ENCODE measurements at places on chromosomes 7 and 10. TPM values are rescaled to one million over a fixed set of nuclear protein-coding genes. Genes with fewer than 3 reads are reported as not detected.
A peak's percentile ranks its signal among the peaks of the same experiment; 100 is the strongest.

The SMIM30 gene
- 65.4 TPM for total RNA-seq

DNA sequence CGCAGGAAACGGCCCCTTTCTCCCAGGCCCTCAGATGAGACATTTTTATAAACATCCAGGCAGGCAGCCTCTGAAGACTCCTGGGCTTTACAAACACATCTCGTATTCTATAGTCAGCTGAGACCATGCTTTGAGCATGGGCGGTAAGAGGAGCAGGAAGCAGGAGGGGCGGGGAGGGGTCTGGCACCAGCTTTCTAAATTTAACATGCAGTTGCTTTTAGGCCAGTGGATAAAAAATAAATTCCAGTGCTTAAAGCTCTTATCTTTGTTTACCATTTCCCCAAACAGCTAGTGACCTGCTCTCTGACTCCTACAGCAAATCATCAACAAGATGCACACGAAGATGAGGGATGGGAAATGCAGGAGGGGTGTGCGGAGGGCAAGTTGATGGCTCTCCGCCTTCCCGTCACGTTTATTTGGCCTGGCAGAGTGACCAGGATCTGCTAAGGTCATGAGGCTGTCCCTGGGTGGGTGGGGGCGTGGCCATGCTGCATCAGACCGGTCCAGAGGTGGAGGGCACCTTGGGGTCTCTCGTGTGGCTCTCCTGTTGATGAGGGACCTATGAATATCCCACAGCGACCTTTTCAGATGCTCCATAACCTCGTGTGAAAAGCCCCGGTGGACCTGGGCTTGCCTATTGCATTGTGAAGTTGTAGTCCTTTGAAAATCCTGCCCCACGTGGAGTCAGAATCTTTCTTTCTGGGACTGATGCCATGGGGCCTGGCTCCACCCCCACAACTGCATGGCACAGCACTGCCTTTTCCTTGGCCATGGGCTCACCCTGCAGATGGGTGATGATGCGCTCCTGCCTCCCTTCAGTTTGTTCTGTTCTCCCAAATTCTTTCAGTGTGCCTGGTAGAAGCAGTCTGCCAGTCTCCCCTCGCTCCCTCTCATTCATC is 67.5 kb downstream of the PARP12 start:
- DNase-seq: no peak

The SFTPA2 gene
- total RNA-seq: not detected

DNA sequence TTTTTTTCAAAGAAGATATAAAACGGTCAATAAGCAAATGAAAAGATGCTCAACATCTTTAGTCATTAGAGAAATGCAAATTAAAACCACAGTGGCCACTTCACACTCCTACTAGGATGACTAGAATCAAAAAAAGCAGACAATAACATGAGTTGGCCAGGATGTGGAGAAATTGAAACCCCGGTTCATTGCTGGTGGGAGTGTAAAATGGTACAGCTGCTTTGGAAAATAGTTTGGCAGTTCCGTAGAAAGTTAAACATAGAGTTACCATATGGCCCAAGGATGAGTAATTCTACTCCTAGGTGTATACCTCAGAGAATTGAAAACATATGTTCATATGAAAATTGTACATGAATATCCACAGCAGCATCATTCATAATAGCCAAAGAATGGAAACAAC is 573.3 kb downstream of the GALNT17 start:
- no peak for DNase-seq

DNA sequence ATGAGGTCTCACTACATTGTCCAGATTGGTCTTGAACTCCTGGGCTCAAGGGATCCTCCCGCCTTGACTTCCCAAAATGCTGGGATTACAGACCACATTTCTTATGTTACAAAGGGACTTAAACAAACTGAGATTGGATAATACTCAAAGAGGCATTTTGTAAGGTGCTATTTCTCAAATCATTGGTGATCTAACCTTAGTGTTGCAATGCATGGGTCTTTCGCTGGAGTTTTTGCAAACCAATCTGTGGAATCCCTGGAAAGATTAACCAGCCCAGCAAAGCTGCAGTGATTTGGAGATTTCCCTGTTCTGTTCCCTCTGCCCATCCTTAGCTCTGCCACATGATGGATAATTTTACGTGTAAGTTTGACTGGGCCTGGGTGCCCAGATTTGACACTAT is 20.4 kb upstream of the ECHDC3 start:
- no peak for DNase-seq

The CDHR3 gene
- total RNA-seq: 1.8 TPM

The ASZ1 gene
- not detected for total RNA-seq

GRCh38 chr7:5425507-5426225 is 2.0 kb upstream of the TNRC18 start:
- peak; percentile 95 for DNase-seq

DNA sequence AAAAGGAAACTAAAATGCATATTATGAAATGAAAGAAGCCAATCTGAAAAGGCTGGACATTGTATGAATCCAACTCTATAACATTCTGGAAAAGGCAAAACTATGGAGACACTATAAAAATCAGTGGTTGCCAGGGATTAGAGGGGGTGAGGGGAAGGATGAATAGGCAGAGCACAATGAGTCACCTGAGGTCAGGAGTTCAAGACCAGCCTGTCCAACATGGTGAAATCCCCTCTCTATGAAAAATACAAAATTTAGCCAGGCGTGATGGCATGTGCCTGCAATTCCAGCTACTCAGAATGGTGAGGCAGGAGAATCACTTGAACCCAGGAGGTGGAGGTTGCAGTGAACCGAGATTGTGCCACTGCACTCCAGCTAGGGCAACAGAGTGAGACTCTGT is 324.8 kb upstream of the PHYHIPL start:
- DNase-seq: no peak

The RET gene
- not detected for total RNA-seq

DNA sequence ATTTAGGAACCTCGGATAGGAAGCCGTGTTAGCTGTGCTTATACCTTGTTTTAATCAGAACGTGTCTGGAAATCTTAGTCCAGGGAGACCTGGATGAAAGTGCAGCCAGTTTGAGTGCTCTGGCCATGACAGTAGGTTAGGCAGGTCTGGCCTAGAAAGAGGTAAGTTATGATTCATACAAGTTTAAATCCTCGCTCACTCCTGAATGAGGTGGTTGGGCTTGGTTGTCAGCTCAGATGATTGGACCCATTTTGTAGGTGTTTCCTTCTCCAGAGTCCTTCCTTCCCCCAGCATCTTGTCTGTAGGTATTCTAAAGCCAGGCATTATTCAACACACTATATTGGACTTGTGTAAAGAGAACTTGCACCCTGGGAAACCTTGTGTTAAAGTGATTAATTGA is 561.9 kb upstream of the GALNT17 start:
- DNase-seq: no peak

DNA sequence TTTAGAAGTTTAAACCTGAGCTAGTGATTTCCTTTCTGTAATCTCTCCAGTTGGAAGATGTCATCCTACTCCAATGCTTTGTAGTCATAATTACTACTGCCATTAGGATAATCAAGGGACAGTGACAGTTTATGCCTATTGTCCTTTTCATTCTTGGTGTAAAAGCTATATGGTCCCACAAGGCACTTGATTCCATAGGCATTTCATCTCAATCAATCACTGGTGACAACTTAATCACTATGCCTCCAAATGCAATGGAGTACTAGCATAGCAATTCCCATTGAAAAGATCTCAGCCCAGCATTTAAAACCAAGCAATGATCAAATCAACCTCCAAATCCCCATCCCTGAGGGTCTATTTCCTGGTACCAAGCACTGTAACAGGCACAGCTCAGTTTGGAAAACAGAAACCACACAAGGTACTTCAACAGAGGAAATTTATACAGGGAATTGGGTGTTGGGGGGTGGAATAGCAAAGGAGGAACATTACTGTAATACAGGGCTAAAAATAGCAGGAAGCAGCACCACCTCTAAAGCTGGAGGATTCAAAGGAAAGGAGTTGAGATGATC is 51.0 kb downstream of the FHIP2A start:
- no peak for DNase-seq

The OR2A12 gene
- not detected for total RNA-seq

GRCh38 chr7:100389437-100390088 is 16.3 kb downstream of the PILRA start:
- DNase-seq: no peak

GRCh38 chr7:20183086-20183485 is 34.1 kb downstream of the MACC1 start:
- DNase-seq: no peak

The CYP2E1 gene
- not detected for total RNA-seq

DNA sequence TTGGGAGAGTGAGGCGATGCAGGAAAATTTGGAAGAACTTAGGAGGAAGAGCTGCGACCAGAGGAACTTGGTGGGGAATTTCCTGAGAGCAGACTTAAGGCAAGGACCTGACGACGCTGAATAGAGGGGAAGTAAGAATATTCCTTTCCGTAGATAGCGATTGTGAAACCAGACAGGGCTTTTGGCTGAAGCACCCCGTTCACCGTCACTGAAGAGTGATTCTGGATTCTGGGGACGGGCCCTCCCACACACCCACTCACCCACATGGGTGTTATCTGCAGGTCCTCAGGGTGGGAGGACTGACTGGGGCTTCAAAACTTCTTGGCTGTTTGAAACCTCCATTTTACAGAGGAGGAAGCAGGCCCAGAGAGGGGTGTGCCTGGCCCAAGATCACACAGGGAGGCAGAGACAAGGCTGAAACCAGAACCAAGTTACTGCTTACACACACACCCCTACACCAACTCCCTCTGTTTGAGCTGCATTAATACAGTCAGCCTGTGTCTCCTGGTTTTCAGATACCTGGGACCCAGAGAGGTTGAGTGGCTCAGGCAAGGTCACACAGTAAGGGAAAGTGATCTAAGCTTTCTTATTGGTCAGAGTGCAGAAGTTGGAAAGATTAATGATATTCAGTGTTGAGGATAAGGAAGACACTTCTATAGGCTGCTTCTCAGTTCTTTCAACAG is 37.2 kb upstream of the CDH23 start:
- no peak for DNase-seq

DNA sequence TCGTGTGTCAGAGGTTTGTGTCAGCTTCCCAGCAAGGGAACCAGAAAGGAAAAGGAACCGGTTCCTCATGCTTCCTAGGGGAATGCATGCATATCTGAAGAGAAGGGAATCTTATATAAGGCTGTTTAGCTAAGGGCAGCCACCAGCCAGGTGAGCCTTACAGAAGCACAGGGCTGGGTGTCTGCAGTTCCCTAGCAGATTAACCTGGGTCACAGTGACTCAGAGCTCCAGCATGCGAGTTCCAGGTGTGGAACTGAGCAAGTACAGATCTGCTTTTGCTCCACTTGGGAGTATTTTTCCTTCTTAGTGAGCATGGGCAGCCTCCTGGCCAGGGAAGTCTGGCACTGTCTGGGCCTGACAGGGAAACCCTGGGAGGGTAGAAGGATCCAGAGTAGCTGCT is 957 bp upstream of the ANKRD2 start:
- peak; percentile 66 for DNase-seq

DNA sequence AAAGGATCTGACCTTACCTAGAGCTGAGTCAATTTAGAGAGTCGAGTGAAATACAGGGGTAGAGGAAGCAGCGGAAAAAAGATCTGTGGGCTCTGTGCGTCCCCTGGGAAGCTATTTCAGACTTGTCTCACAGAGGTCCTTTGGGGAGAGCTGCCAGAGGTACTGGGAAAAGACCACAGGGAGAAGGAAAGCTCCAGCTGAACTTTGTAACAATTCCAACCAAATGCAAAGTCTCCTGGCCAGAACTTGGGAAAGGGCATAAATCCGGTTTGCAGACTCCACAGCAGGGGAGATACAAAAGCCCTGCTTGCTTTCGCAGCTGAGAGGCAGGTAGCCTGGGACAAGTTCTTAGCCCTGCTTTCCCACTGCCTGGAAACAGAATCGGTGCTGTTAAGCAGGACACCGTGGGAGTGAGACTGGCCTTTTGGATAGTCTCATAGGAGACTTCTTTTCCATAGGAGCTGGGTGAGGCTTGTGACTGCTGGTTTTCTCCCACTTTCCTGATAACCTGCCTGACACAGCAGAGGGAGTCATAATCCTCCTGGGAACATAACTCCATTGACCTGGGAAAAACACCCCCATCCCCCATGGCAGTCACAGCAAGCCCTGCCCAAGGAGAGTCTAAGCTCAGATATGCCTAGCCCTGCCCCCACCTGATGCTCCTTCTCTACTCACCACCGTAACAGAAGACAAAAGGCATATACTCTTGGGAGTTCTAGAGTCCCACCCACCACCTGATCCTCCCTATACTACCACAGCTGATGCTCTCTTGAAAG is 926.2 kb downstream of the KCNMA1 start:
- DNase-seq: no peak

DNA sequence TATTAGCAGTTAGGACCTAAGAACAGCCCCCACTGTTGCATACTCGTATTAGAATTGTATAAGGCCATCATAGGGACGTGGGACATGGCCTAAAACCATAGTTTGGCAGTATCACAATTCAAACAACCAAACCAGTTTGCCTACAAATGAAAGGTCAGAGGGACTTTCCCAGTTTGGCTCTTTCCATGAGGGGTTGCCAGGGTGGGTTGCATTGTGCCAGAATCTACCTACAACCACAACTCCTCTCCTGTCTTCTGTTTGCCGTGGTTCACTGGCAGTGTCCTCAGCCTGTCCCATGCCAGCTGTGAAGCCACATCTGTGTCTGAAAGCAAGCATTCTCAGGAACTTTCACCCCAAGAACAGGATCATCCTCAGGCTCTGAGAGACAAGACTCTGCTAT is 44.5 kb downstream of the PIK3AP1 start:
- no peak for DNase-seq

- DNase-seq: no peak
Observed at GRCh38 chr10:49834976-49835375, 72.9 kb upstream of the OGDHL start.

DNA sequence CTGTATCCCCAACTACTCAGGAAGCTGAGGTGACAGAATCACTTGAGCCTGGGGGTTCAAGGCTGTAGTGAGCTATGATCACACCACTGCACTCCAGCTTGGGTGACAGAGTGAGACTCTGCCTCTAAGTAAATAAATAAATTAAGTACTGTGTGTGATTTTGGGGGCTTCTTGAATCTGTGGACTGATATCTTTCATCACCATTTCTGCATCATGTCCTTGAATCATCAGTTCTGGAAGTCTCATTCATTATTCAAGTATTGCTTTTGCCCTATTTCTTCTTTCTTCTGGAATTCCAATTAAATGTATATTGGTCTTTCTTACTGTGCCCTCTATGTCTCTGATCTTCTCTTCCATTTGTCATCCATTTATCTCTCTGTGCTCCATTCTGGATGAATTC is 46.7 kb upstream of the OPN4 start:
- DNase-seq: no peak

GRCh38 chr10:124126145-124126982 is 33.0 kb upstream of the CHST15 start:
- no peak for DNase-seq

GRCh38 chr10:133141958-133142340 is 18.1 kb upstream of the KNDC1 start:
- DNase-seq: no peak

The FGL2 gene
- not detected for total RNA-seq

The BLOC1S2 gene
- total RNA-seq: 129 TPM

The PAPOLB gene
- total RNA-seq: not detected

The CHST15 gene
- not detected for total RNA-seq

The FFAR4 gene
- not detected for total RNA-seq

DNA sequence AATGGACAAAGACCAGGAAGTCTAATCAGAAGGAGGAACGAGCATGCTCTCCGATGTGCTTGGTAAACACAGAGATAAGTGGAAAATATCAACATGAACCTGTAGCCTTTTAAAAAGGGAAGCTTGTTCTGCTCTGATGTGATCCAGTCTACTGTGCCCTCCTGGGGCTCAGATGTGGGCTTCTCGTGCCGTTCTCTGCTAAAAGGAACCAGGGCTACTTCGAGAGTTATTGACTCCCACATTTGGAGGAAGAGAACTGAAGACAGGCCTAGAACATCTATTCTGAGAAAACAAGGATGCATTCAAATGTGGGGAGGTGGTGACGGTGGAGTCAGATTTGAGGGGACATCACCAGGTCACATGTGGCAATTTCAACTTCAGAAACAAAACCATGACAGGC is 325.4 kb downstream of the GLRX3 start:
- no peak for DNase-seq
